ENCODE measurements at places on chromosomes 11 and 22.

- no peak for DNase-seq
Measured at GRCh38 chr11:72253392-72253791, 9.4 kb upstream of the PHOX2A start.

GRCh38 chr11:10409207-10409661, 45.8 kb upstream of the AMPD3 start:
- DNase-seq: no peak

- DNase-seq: no peak
Measured at GRCh38 chr11:102495161-102496042, 35.1 kb downstream of the MMP7 start.

DNA sequence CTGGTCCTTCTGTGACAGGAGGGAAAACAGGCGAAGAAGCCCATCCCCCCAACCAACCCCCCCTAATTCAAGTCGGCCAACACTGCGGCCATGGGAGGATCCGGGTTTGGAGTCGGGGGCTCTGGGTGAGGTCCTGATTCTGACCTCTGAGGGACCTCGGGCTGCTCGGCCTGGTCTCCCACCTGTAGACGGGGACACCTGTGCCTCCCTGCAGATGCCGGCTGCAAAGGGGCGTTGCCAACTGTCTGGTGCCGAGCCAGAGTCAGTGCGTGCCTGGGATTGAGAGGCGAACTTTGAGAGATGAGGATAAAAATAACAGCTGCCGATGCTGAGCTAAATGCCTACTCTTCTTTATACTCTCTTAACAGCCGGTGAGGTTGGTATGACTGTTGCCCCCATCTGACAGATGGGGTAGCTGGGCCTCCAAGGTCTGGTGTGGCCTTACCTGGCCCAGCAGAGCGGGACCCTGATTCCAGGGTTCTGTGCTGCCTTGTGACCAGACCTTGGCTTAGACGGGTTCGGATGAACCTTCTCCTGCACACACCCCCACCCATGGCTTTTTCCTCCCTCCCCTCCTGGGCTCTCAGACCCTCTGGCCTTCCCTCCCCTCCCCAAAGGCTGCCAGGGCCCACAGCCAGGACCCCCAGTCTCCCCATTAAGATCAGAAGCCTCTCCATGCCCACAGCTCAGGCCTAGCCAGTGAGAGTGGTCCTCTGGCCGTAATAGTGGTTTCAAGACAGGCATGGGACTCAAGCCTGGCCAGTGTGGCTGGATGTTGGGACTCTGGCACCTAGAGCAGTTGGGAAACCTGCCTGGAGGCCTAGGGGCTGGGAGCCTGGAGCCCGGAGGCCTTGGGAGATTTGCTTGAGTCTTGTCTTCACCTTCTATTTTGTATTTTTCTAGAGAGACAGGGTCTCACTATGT, 41.7 kb downstream of the KCNJ4 start:
- DNase-seq: no peak

DNA sequence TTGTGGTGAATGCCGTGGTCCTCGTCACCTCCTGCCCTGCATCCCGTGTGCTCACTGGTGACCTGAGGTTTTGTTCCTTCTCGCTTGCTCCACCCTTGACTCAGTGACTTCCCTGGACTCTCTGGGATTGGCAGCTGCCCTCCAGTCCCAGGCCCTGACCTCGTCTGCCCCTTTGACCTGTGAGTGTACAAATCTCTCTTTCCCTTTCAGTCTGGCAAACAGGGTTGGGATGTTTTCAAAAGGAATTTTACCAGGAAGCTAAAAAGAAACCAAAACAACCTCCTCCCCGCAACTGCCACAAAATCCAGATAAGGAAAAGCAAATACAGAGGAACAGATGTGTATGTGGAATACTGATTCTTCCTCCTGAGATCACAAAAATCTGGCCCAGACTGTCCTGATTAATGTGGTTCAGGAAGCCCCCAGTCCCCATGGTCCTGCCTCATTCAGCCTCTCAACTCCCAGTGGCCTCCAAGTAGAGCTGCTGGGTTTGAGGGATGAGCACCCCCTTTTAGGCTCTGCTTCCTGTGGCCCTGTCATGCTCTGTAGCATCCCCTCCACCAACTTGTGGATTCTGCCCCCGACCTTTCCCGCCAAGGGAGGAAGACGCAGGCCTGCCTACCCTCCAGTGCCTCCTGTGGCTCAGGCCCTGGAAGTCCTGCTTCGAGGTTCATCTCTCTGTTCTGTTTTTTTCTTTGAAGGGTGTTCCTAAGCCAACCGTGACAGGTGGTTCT, 15.2 kb downstream of the ROBO4 start:
- no peak for DNase-seq

GRCh38 chr22:31346733-31347250, 646 bp upstream of the PATZ1 start:
- DNase-seq: no peak

- DNase-seq: no peak
Measured at GRCh38 chr11:132258875-132259274, 888.5 kb downstream of the NTM start.

DNA sequence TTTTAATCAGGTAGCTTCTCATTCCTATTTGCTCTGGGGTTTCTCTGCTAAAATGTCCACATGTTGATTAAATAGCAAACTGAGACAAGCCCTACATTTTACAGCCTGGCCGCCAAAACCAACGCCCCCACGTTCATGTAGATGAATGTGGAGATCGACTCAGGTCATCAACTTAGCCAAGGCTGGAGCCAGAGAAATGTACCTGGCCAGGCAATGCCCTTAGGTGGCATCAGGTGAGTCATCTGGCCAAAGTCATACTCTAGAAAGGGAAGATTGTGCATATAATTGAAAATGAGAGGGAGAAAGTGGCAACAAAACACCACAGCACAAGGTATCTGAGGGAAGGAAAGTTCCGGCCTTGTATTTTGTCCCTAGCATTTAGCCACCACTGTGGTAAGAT, 37.1 kb upstream of the CCDC89 start:
- no peak for DNase-seq

- DNase-seq: no peak
Measured at GRCh38 chr11:88402192-88402715, 64.7 kb upstream of the CTSC start.

GRCh38 chr11:34405079-34405858, 33.5 kb upstream of the CAT start:
- DNase-seq: no peak

DNA sequence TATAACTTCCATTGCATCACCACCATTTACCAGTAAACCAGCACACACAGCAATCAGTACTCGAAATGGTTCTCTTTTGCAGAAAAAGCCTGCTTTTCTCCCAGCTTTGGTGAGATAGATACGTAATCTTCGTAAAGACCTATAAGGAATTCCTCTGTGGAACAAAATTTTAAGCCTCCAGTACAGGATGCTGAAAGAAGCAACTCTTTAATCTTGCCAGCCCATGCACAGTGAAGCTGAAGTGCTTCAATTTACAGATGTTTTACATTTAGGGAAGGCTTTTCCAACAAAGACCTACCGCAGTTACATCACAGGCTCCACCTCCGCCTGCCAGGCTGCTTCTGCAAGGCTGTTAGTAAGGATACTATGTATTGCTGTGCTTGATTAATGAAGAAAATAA, 1.9 kb downstream of the ELMOD1 start:
- DNase-seq: no peak

- DNase-seq: no peak
Measured at GRCh38 chr11:68806931-68807844, 34.5 kb downstream of the CPT1A start.

DNA sequence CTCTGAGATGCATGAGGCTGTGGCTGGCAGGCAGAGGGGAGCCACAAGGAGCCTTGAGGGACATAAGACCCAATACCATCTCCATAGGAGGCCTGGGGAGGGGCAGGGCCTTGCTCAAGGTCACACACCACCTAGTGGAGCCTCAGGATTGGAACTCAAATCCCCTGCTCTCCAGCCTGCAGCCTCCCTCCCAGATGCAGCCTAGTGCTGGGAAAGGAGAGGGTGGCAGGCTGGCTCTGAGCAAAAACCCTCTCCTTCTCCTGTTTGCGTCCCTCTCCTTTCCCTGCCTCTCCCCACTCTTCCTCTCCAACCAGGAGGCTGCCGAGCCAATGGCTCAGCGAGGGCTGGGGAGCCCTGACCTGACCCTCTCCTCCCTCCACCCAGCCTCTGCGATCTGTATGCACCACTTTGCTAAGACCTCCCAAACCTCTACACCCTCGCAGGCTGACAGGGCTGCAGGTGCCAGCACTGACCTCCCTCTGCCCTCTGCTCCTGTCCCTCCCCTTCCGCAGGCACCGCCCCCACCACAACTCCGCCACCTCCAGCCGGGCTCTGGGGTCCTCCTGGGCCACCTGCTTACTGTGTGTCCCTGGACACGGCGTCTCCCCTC, 14.7 kb downstream of the IGLL1 start:
- no peak for DNase-seq

DNA sequence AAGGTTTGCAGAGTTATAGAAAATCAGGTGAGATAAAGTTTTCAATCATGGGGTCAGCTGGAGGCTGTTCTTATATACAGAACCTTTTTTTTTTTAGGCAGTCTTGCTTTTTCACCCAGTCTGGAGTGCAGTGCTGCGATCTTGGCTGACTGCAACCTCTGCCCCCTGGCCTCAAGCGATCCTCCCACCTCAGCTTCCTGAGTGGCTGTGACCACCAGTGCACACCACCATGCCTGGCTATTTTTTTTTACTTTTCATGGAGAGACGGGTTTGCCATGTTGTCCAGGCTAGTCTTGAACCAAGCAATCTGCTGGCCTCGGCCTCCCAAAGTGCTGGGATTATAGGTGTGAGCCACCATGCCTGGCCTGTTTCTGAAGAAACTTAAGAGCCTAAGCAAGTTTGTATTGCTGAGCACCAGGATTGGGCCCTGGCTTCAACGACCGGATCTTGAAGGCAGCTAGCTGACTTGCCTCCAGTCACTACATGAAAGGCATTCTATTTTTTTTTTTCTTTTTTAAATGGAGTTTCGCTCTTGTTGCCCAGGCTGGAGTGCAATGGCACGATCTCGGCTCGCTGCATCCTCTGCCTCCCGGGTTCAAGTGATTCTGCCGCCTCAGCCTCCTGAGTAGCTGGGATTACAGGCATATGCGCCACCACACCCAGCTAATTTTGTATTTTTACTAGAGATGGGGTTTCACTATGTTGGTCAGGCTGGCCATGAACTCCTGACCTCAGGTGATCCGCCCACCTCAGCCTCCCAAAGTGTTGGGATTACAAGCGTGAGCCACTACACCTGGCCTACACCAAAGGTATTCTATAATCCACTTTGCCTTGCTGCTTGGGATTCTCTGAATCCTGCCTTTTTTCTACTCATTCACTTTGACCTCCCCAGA, 7.6 kb downstream of the XBP1 start:
- DNase-seq: no peak

- DNase-seq: no peak
Measured at GRCh38 chr11:73393479-73394415, 17.5 kb downstream of the RELT start.

DNA sequence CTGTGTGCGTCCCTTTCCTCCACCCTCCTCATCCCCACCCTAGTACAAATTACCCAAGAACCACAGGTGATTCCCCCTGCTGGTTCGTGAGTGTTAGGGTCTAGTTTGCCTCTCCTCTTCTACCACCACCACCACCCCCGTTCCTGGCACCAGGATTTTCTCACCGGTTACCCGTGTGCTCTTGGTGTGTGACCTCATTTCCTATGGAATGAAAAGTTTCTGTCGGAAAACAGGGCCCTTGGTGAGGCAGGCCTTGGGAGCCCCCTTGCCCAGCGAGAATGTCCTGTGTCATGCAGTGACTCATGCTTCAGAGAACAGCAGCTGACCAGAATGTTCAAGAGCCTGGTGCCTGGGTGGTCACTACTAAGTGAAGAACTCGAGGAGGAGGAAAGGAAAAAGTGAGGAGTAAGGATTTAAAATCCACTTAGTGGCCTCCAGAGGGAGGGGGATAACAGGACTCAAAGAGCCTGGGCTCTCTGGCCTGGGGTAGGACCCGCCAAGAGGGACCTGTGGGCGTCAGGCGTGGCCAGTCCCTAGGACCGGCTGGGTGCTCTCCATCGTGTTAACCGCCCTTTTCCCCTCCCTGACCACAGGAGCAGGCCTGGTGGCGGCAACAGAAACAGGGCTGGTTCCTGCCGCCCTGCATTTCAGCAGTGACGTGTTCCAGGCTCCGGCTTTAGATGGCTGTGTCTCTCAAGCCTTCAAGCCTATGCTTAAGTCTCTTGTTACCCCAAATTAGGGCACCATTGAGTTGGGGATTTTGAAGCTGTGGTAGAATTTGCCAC, 30.2 kb downstream of the C22orf31 start:
- no peak for DNase-seq

DNA sequence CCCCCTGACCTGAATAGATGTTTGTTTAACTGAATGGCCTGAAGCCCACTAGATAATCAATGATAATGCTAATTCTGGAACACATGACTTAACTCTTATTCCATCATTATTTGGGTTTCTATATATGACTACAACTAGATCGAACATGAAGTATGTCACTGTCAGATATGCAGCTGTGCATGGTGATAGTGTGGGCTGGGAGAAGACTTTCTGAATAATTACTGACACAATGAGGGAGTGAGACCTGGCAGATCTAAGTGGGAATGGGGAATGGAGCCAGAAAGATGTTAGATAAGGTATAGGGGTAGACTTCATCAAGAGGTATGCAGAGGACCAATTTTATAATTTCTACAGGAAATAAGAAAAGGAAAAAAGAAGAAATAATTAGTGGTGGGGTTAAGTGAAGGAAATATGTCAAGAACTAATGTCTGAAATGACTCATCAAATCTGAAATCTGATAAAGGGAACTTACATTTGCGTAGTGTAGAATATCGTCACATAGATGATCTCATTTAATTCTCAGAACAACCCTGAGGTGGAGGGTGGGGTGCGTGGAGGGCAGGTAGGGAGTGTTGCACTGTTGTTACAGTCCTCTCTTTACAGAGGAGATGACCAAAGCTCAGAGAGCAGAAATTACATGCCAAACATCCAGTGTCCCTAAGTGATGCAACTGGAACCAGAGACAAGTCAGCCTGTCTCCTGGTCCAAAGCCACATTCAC, 68.2 kb upstream of the EED start:
- DNase-seq: no peak

GRCh38 chr11:19705936-19706335, 6.7 kb upstream of the NAV2 start:
- no peak for DNase-seq

DNA sequence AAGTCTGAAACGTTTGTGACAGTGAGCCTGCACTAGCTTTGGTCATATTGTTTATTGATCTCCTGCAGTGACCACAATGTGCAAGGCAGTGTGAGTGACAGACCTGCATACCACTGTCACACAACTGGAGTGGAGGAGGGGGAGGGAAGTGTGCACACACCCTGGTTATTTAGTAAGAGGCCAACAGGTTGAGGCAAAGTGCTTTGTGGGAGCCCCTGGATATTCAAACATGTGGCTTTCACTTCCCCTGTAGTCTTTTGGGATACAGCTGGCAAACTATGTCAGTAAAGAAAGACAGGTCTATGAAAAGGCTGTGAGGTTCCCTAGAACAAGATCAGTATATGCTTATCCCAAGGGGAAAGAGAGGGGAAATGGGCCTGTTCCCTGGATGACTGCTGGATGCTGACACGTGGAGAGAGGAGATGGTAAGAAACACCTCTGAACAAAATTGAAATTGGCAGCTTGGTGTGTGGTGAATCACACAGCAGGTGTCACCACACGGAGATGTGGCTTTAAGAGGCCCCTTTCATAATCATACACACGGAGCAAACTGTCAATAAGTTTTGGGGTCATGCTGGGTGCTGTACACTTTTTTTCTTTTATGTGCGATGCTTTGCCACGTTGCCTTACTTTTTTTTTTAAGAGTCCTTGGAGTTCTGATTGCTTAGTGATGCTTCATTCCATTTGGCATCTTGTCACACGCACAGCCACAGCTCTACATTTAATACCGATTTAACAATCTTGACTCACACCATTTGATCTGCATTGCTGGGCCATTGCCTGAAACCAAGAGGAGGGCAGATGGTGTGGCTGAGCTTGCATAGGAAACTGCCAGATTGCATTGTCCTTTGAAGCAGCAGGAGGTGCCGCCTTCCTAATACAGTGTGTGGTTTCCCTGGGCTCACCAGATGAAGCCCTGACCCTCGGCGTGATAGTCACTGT, 11.3 kb downstream of the OSBP2 start:
- DNase-seq: no peak

Measured in cortex of kidney (tissue), 1 donor.